ENCODE measurements at places on chromosomes 4 and X.

DNA sequence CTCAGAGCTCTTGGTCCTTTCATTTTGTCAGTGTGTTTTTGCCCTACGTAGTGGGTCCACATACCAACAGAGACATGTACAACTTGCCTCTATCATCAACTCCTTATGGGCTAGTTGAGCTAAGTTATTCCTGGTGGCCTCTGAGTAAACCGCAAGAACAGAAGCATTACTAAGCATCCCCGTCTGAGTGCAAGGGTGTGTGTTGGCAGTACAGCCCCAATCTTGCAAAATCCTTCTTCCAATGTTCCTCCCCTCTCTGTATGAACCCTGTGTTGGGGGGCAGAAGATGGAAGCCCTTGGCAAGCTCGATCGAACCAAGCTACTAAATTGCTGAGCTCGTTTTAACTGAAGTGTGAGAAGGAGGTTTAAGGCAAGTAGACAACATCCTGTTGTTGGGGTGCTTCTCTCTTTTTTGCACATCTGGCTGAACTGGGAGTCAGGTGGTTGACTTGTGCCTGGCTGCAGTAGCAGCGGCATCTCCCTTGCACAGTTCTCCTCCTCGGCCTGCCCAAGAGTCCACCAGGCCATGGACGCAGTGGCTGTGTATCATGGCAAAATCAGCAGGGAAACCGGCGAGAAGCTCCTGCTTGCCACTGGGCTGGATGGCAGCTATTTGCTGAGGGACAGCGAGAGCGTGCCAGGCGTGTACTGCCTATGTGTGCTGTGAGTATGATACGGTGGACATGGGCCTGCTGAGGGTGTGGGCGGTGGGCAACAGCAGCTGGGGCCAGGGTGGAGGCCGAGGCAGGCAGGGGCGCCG lies at the start of gene SH2D1A:
Gene SH2D1A (plus strand): TSS at position 447 of the 760 bp plus-strand sequence. CDS start 80 bp downstream, at position 527.
- DNase-seq = no peak

GRCh38 chr4:17968721-17969120 lies 52.8 kb downstream of the LCORL start:
- no peak for DNase-seq

DNA sequence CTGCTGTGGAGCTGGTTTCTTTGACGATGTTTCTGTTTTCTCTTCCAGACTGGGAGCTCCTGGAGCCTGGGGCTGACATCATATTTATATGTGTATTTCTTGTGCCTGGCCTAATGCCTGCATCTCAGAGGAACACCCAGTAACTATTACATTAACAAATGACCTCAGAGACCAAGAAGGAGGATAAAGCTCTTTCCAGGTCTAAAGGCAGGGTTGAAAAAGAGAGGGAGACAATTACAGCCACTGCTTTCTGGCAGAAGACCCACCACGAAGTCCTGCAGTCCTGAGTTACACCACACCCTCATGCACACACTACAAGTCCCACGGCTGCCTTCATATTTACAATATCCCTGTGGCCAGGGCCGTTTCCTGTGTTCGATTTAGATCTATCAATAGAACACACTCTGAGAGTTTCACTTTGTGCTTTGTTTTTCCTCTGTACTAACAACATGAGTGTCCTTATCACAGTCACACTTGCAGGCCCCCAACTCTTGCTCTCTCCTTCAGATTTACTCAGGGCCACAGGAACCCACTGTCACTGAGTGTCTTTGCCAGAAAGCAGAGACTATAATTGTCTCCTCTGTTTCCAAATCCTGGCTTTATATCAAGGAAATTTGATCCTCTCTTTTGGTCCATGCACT lies 535.5 kb downstream of the MID1IP1 start:
- no peak for DNase-seq

DNA sequence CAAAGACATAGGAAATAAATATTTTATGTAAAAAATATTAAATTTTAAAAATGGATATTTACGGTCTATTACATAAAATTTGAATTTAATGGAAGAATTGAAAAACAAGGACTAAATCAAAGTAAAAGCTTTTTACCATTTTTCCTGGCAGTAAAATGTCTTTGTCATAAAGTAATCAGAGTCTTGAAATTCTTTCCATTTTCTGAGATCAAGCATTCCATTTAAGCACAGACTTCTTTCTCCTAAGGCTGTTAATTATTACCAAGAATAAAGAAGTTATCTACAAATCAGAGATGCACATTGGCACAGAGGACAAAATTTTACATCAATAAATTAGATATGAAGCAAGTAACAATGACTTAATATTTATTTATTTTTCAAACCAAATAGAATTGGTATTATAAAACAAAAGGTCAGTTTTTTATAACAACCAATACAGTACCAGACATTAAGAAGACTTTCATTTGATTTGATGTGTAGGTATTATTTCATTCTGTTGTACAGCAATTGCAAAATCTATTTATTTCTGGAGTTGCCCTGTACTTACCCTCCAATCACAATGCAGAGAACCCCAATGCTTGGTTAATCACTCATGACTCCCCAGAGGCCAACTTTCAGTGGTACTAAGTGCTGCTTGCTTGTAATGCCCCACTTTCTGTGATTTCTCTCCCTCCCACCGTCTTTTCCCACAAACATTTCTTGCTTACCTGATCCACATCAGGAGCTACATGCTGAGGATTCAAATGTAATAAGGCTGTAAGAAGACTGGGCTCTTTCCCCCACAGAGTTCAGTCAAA lies 254.6 kb downstream of the GASK1B start:
- DNase-seq = no peak

DNA sequence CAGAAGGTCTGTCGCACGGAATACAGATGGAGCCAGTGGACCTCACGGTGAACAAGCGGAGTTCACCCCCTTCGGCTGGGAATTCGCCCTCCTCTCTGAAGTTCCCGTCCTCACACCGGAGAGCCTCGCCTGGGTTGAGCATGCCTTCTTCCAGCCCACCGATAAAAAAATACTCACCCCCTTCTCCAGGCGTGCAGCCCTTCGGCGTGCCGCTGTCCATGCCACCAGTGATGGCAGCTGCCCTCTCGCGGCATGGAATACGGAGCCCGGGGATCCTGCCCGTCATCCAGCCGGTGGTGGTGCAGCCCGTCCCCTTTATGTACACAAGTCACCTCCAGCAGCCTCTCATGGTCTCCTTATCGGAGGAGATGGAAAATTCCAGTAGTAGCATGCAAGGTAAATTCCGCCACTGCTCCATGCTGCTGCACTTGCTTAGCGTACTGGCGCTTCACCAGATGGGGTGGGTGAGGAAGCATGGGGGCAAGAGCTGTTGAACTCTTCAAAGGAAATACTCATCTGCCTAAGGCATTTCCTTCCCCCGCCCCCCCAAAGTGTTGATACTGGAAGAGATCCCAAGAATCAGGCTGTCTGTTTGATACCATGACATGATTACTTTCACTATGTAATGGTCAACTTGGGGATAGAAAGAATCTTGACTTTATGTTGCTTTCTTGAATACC lies 24.8 kb downstream of the KLF3 start:
- no peak for DNase-seq

GRCh38 chr4:48490012-48490679 lies at the start of gene ZAR1:
Gene ZAR1, plus strand, starts transcription at chr4:48490252. Its CDS starts 40 bp downstream, at chr4:48490292.
- no peak for DNase-seq

GRCh38 chr4:13484749-13485221 lies 645 bp upstream of the RAB28 start:
- DNase-seq = no peak

Measured in foreskin fibroblast (primary cell).